SW 1271 (cell line): ENCODE measurements at places on chromosomes 12 and 14.
A peak's percentile ranks its signal among the peaks of the same experiment; 100 is the strongest.

- DNase-seq, result peak; percentile 66
These were observed 57.2 kb upstream of the RIN3 start for GRCh38 chr14:92456215-92457015.

- no peak for DNase-seq
These were observed 103.8 kb upstream of the HMGA2 start for GRCh38 chr12:65720136-65721130.

- DNase-seq, result no peak
These were observed 29.0 kb downstream of the SCYL2 start for GRCh38 chr12:100295764-100296555.

DNA sequence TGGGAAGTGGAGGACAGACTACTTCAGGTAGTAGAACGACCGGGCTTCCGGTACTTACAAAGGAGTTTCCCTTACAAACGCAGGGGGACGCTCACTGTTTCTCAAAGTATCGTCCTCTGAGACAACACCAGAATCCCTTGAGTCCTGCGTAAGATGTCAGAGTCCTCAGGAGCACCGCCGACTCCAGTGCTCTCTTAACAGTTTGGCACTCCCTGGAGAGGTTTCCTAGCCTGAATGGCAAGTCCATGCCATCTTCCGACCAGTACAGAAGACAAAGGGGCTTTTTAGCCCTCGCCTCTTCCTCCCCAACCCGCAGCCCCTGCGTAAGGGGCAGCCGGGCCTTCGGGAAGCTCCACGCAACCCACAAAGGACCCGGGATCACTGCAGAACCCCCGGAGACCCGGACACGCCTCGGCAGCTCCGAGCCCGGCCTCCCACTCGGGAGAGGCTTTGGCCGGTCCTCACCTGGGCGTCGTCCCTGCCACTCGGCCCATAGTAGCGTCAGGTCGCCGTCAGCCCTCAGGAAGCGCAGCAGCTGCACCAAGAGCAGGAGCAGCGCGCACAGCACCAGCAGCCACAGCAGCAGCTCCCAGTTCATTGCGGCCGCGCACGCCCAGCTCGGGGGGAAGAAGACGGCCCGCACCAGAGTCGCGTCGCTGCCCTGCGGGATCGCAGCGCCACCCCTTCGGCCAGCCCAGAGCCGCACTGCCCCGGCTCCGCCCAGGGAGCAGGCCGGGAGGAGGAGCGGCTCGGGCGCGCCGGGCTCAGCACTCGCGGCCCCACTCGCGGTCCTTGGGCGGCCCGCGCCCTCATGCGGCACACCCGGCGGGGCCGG lies at the start of gene DHRS7:
TSS of gene DHRS7 (minus strand) at position 687 of the 835 bp plus-strand sequence. CDS start at position 598, 89 bp downstream.
- peak; percentile 73 for DNase-seq

DNA sequence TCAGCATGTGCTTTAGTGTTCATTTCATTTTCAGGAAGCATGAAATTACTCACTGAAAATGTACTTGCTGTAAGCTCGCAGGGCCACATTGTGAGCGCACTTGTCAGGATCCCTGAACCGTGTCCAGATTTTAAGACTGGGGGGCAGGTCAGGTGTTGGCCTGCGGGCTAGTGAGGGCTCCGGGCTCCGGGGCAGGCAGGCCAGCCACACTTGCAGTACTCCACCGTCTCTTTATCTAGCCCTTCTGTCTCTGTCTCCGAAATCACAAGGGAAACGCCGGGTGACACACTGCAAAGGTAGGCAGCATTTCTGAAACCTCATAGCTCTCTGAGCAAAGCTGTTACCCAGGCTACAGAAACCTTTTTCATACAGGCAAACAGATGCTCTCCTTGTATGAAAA lies 98.7 kb downstream of the EML1 start:
- no peak for DNase-seq

DNA sequence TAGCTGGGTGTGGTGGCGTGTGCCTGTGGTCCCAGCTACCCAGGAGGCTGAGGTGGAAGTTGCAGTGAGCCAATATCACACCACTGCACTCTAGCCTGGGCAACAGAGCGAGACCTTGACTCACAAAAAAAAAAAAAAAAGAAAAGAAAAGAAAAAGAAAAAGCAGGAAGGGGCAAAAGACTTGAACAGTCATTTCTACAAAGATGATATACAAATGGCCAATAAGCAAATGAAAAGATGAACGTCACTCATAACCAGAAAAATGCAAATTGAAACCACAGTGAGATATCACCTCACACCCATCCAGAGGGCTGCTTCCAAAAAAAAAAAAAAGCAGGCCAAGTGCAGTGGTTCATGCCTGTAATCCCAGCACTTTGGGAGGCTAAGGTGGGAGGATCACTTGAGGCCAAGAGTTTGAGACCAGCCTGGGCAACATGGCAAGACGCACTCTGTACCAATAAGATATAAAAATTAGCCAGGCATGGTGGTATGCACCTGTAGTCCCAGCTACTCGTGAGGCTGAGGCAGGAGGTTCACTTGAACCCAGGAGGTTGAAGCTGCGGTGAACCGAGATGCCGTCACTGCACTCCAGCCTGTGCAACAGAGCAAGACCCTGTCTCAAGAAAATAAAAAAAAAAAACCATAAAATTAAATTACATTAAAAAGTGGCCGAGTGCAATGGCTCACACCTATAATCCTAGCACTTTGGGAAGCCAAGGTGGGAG lies 20.5 kb downstream of the UBC start:
- DNase-seq, result no peak

GRCh38 chr14:88454886-88455285 lies 69.4 kb downstream of the SPATA7 start:
- no peak for DNase-seq

DNA sequence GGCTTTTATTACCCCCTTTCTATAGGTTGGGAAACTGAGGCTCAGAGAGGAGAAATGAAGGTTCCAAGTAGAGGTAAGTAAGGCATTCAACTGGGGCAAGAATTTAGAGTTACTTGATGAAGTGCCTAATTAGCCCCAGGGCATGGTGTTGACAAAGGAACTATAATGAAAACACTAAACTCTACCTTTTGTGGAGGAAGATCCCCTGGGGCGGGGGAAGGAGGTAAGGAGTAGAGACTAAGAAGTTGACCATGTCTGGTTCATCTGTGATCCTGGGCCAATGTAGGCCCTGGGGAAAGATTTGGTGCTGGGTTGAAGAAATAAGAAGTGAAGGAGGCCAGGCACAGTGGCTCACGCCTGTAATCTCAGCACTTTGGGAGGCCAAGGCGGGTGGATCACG lies 16.2 kb upstream of the COX6A1 start:
- no peak for DNase-seq

DNA sequence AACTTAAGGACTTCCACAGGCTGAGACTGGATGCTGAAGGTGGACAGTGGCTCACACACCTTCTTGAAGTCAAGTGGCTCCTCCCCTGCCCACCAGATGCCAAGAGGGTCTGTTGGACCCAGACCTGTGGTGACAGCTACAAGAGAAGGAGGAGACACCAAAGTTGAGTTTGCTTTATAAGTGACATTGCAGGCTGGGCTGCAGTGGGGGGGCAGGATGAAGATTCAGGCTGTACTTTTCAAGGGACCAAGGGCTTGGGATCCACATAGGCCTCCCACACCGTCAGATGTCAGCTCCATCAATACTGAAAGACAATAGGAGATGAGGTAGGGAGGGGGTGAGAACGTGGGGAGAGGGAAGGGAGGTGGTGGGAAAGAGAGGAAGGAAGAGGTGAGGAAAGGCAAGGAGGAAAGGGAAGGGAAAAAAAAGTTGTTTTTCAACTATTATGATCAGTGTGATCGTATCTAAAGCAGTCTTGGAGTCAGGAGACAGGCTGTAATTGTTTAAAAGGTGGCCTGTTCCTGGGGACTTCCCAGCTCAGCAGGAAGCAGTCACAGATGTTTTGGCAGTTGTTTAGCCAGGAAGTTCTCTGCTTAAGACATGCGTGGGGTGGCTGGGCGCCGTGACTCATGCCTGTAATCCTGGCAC lies 84.1 kb upstream of the RESF1 start:
- DNase-seq, result peak; percentile 81

- peak; percentile 98 for DNase-seq
These were observed at the start of gene SEL1L for GRCh38 chr14:81533536-81534343. Gene SEL1L (minus strand): TSS chr14:81533853. CDS start chr14:81533744, 109 bp downstream.

- DNase-seq, result no peak
These were observed 33.4 kb downstream of the TBC1D15 start for GRCh38 chr12:71872972-71873371.

GRCh38 chr14:22179190-22179589 lies 409.8 kb downstream of the DAD1 start:
- DNase-seq, result no peak

DNA sequence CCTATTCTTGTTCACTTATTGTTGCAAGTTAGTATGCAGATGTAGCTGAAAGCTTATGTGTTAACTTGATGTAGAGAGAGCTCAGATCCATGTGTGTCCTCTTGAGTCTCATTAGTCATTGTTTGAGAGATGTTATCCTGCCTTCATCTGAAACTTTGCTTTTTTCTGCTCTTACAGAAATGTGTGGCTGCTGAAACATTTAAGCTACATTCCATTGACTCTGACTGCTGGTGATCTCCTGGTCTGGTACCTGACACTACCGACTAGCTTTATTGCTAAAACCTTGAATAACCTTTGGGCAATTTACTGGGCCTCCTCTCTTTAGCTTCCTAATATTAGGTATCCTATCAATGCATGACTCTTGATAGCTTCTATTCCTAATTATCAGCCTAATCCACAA lies 705.6 kb upstream of the FOXG1 start:
- no peak for DNase-seq

DNA sequence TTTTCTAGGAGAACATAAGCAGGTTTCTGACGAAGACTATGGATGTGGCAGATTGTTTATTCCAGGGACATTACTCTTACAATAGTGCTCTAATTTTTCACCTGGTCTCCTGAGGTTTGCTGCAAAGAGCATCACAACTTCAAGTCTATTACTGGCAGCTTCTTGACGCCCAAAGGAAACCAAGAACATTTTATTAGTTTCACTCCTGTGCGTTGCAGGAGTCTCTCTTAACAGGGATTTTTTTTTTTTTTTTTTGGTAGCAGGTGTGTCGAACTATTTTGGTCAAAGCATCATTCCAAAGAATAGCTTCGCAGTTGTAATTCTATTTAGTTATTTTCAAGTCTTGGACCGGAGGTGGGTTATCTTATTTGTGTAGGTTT lies 1.2 kb downstream of the ANO4 start:
- DNase-seq, result no peak

- DNase-seq, result no peak
These were observed 236.6 kb downstream of the SEC23A start for GRCh38 chr14:38866461-38866860.

DNA sequence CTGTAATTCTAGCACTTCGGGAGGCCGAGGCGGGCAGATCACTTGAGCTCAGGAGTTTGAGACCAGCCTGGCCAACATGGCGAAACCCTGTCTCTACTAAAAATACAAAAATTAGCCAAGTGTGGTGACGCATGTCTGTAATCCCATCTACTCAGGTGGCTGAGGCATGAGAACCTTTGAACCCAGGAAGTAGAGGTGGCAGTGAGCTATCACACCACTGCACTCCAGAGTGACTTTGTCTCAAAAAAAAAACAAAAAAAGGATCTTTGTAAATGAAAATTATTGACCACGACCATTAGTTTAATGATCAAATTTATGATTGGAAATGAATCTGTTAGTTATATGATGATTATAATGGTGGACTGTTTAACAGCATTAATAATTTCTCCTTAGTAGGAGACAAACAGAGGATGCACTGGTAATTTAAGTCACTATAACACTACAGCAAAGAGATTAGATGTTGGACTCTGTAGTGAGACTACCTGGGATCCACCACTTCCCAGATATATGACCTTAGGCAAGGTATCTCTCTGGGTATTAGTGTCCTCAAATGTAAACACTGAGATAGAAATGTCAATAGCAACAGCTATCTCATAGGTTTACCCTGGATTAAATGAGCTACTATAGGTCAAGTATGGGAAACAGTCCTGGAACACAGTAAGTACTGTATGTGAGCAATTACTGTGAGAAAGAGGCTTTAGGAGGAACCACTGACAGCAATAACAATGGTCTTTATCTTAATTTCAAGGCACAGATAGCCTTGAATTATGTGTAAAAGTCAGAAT lies 214.7 kb downstream of the NOVA1 start:
- no peak for DNase-seq

- no peak for DNase-seq
These were observed 6.8 kb upstream of the PPP1R13B start for GRCh38 chr14:103854017-103854808.

DNA sequence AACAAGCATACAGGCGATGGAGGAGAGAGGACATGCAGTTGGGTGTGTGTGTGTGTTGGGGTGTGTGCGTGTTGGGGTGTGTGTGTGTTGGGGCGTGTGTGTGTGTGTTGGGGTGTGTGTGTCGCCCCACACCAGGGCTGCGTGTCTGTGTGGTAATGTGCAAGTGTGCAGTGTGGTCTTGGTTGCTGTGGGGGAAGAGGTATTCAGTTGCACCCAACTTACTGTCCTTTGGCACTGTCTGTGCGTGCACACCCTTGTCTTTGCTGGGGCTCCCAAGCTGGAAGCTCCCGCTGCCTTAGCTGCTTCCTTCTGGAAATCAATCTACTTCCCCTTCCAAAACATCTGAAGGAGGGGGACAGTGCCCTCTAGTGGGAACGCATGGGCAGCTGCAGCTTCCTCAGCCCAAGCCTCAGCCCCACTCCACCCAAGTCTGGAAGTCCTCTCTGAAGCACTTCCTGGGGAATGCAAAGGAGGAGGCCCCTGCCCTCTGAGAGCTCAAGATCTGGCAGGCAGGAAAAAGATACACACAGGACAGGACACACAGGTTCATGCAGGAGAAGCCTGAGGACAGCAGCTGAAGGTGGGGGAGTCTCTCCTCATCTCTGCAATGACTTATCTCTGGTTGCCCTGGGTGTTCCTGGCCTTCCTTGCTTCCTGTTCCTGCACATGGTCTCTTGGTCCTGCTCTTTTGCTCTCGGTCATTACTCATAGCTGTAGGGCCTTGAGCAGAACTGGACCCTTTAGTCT lies 13.1 kb downstream of the ASIC1 start:
- peak; percentile 65 for DNase-seq

DNA sequence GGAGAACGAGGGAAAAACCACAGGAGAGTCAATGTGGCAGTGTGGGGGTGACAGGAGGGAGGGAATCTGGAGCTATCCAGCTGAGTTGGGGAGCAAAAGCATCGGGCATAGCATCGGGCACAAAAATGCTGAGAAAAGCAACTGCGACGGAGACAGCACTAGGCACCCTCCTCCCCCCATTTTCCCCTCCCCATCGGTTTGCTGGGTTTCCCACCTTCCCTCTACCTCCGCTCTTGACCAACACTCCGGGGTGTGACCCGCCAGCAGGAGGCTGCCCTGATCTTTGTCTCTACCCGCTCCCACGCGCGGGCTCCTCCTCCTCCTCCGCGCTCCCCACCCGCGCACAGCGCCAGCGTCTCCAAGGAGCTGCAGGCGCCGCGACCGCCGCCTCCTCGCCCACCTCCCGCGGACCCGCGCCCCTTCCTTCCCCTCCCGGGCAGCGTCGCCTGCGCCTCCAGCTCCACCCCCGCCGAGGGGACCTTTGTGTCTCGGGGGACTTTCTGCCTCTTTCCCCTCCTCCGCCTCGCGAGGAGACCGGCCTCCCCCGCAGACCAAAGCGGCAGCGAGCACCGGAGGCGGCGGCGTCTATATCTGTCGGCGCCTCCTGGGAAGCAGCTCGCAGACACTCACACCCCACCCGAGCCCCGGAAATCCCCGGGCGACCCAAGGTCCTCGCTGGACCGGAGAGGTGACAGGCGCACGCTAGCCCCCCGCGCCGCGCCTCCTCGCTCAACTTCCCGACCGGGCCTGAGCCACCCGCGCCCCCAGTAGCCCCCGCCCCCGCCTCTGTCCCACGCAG lies 920 bp downstream of the CDK17 start:
- peak; percentile 28 for DNase-seq
